ENCODE measurements at places on chromosomes 5 and 9. TPM values are rescaled to one million over a fixed set of nuclear protein-coding genes. Genes with fewer than 3 reads are reported as not detected.
A peak's percentile ranks its signal among the peaks of the same experiment; 100 is the strongest.

DNA sequence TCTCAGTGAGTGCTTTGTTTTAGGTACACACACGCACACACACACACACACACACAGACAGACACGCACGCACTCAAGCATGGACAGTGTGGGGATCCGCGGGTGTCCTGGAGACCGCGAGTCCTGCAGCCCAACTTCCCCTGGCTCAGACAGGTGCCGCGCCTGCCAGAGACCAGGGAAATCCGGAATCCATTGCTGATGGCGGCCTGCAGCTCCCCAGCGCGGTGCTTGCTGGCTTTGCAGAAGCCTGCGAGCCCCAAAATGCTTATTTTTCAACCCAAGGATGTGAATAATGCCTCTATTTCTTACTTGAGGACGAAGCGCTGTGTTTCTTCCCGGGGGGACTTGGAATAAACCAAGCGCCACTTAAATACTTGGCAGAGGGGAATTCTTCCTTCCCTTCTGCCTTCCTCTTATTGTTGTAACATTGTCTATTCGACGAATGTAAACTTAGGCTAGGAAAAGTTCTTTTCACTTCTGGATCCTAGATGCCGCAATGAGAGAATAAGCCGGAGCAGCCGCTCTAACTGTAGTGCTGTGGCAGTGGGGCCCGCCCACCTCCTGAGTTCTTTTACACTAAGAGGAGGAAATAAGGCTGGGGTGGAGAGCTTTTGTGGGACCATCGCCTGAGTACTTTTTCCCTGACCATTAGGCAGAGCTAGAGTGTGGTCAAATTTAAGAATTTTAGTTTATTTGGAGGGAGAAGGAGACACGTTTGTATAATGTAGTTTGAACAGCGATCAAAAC lies 802 bp downstream of the ITGA2 start:
- no peak for DNase-seq

- DNase-seq = no peak
Measured at GRCh38 chr9:35257986-35258659, 96.3 kb downstream of the UNC13B start.

- DNase-seq = no peak
Measured at GRCh38 chr5:24899180-24899579, 254.4 kb upstream of the CDH10 start.

GRCh38 chr9:95499847-95500246 lies 16.9 kb downstream of the PTCH1 start:
- DNase-seq = no peak

- no peak for DNase-seq
Measured at GRCh38 chr5:2538169-2538568, 213.3 kb downstream of the IRX2 start.

GRCh38 chr5:168114444-168115017 lies 176.9 kb upstream of the WWC1 start:
- peak; percentile 68 for DNase-seq

GRCh38 chr9:89109666-89110065 lies 69.0 kb downstream of the SHC3 start:
- no peak for DNase-seq

DNA sequence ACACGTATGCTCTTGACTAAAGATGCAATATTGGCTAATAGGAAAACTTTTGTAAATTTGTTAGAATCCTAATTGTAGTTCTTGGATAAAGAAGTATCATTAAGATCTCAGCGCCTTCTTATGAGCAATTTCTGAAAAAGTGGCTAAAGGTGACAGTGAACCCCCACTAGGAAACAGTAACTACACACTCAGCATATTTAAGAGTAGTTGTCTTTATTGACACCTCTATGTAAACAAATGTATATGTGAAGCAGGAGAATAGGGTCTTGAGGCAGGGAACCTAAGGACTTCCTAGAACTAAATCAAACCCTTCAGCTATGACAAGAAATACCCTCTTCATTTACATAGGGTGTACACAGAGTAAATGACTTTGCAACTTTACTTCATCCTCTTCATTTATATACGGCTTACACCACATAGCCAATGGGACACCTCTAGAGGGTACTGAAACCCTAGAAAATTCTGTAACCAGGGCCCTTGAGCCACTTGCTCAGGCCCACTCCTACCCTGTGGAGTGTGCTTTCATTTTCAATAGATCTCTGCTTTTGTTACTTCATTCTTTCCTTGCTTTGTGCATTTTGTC lies 2.8 kb downstream of the NIPSNAP3A start:
- no peak for DNase-seq

DNA sequence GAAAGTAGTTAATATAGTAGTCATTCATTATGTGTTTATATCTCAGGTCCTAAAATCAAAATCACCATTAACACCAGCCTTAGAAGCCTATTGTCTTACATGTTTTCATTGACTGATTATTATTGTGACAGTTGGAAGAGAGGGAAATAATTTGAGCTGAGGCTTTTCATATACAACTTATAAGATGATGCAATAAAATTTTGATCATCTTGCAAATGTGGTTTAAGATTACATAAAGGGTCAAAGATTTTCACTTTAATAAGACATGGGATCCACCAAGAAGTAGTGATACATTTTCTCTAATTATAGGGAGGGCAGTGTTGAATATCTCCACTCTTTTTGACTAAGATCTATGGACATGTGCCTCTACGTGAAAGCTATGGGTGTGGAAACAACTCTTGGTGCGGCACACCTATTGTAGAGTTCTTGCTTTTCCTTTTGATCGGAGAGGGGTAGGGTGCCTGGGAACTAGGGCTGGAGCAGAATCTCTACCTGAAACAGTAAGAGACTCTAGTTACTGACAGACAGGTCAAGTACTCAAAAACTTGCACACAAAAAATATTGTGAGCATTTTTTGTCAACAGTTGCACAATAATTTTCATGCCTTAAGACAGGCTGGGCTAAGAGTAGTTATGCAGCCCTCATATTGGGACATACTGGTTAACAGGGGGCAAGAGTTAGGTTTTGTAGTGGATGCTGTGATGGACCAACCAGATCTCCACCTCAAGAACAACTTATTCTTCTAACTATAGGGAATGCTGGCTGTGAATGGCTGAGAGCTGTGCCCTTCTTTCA lies 139.3 kb upstream of the FST start:
- DNase-seq = no peak

DNA sequence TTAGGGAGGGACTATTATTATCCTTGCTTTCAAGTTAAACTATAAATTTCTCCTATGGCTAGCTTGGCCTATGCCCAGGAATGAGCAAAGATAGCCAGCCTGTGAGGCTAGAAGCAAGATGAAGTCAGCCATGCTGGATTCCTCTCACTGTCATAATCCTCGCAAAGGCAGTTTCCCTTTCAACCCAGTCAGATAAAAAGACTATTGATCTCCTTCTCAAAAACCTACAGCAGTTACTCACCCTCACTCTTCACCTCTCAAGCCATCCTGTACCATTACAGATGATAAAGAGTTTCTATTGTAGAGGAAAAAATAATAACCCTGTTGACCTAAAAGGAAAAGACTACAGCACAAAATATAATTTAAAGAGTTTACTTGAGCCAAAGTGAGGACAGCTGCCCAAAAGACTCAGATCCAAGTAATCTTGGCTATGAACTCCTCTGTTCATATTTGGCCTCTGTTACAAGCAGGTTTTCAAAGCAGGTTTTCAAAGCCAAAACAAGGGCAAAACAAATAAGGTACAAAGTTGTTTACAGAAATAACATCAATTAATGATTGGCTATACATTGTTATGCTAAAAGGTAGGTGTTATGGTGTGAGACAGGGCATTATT lies 41.7 kb downstream of the KCNV2 start:
- no peak for DNase-seq

- DNase-seq = no peak
Measured at GRCh38 chr9:114157516-114158176, 2.3 kb downstream of the COL27A1 start.

DNA sequence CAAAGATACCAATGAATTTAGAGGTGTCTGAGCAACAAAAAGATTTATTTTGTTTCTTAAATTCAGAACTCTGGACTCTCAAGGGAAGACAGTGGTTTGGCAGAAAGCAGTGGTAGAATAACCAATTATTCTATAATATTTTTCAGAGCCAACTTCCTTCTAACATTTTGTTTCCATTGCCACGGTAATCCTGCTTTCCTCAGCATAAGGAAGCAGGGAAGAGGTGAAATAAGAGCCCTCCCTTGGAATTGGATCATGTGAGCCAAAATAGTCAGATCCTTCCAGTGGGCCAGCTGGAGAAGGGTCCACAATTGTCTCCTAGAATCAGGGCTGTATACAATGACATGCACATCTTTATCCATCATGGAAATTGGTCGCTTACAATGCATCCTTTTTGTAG lies 130.0 kb upstream of the MAP1B start:
- no peak for DNase-seq

DNA sequence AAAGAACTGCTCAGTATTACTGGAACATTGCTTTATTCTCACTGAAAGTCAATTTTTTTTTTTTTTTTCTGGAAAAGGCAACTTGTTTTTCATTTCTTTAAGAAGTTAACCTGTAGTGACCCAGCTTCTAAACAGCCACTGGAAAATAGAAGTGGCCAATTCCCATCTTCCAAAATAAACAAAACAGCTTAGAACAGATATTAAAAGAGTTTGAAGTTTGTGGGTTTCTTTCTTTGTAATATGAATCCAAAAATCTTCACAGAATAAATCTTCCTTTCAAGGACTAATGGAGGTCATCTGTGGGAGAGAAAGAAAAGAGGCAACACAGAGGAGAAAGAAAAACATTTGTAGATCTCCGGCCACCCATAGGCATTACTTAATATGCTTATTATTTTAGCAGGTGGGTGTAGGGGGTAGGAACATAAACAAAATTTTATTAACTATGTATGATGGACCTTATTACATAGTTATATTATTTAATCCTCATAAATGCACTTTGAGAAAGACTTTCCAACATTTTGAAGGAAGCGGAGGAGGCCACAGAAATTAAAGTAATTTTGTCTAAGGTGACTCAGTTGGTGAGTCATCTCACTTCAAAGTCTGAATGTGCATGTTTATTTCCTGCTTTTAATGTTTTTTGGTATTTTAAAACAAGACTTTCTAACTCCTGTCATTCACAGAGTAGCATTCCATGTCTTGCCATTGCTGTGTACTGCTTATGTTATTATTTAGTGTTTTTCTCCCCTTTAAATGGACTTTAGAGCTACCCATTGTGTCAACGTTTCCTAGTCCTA lies 1791.8 kb upstream of the WWC1 start:
- no peak for DNase-seq

- DNase-seq = no peak
Measured at GRCh38 chr5:143721925-143722324, 90.0 kb upstream of the HMHB1 start.

- DNase-seq = no peak
Measured at GRCh38 chr9:93945400-93946337, 9.5 kb downstream of the BARX1 start.

GRCh38 chr5:178569485-178569884 lies 20.7 kb downstream of the COL23A1 start:
- no peak for DNase-seq

DNA sequence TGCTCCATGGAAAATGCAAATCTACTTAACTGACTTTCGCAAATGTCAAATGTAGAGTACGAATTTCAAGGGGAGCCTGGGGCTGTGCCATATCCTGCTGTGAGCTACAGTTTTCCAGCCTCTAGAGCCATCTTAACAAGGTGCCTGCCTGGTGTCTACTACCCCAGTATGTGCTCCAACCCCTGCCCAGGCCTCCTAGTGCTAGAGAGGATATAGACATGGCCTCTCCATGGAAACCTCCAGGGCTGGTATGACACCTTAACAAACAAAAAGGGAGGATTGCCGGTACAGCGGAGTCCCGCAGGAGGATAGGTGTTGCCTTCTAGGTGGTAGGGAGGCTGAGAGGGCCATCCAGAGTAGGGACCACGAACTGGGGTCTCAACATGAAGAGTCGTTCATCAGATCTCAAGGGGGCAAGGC lies 13.6 kb upstream of the IL3 start:
- peak; percentile 18 for DNase-seq

GRCh38 chr5:96896806-96897205 lies 20.5 kb downstream of the ERAP2 start:
- no peak for DNase-seq

DNA sequence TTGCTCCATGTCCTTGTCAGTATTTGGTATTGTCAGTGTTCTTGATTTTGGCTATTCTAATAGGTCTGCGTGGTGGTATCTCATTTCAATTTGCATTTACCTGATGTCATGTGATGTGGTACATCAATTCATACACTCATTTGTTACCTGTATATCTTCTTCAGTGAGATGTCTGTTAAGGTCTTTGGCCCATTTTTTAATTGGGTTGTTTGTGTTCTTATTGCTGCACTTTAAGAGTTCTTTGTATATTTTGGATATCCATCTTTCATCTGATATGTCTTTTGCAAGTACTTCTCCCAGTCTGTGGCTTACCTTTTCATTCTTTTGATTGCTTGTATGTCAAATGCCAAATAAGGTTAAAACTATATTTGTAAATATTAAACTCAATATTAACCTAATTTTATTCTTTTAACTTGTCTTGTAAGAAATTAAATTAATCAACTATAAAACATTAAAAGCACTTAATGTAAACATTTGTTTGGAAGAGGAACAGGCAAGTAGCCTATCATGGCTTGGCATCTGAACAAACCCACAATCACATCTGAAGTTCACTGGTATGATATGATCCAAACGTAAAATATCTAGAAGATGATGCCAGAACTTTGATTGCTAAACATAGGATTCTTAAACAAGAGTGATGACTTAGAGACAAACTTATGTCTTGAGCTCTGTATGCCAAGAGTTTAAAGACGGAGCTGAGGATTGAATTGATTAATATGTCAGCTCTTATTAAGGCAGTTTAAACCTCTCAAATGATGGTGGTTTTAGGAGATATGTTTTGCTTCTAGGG lies 587.3 kb downstream of the ANXA1 start:
- DNase-seq = no peak

DNA sequence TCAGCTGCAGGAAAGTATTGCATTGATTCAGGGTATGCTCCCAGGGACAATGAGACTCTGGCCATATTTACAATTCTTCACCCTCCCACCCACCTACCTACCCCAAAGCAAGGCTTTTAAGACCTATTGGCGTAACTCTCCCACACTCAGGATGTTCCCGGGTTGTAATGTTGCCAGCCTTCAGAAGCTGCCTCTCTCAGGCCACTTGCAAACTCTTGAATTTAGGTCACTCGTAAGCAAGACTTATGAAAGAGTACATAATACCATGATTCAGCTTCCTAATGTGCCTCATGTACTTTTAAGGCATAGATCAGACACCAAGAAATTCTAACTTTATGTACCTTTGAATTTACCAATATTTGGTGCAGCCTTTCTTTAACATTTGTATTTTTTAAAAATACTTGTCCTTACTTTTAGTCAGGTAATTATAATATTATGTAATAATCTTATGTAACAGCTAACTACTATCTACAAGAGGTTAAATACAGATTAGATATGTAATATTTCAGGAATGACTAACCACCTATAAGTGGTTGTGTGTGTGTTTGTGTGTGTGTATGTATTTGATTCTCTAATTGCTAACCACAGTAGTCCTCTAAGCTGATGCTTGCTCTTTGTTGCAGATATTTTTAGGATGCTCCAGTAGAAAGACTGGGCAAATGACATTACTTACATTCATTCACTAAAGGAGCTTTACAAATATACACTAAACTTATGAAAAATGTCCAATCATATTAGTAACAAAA lies 630.5 kb upstream of the MEF2C start:
- DNase-seq = no peak

ZFR gene
- 18.2 TPM for total RNA-seq

MZB1 gene
- total RNA-seq = 0.96 TPM

TGFBI gene
- total RNA-seq = 49.3 TPM

SIT1 gene
- 0.23 TPM for total RNA-seq

PALM2AKAP2 gene
- 32.1 TPM for total RNA-seq

IFNA21 gene
- total RNA-seq = not detected

LCN6 gene
- total RNA-seq = not detected

ZBTB26 gene
- 1.7 TPM for total RNA-seq

MGAT1 gene
- 115 TPM for total RNA-seq

TMOD1 gene
- 10.6 TPM for total RNA-seq

ARRDC3 gene
- total RNA-seq = 30.0 TPM

Measured in left lobe of liver (tissue), 2 donors.